ENCODE measurements at places on chromosomes 5 and 9.

GRCh38 chr5:170495825-170496661 lies 7.8 kb upstream of the KCNIP1 start:
- no peak for DNase-seq

GRCh38 chr9:92467511-92467910 lies 14.8 kb downstream of the ASPN start:
- DNase-seq: no peak

DNA sequence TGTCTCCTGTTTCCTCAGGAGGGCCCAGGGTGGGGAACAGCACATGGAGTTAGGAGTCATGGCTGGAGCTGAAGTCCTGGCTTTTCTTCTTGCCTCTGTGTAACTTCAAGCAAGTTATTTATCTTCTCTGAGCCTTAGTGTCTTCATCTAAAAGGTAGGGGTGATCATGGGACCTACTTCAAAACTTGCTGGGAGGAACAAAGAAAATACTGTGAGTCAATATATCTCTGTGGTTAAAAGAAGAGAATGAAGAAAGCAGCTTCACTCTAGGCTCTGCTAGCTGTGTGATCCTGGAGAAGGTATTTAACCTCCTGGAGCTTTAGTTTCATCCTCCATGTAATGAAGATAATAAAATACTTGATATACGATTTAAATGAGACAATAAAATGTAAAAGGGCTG lies 26.5 kb downstream of the AFAP1L1 start:
- DNase-seq: no peak

GRCh38 chr5:172801179-172801671 lies 30.2 kb upstream of the DUSP1 start:
- no peak for DNase-seq

DNA sequence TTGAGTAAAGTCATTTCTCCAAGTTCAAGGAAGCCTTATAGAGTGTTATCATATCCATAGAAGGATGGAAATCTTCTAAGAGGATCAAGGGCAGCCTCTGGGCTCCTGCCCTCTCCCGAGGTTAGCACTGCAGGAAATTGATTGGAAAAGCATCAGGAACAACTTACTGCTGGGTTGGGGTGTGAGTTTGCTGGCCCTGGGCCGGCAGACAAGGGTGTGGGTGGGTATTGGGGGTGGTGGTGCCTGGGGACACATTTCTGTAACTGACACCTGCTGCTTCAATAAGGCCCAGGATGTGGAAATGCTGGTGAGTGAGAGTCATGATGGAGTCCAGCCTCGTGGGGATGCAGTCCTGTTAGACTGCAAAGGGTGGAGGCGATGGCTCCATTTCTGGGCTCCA lies 5.5 kb downstream of the CSF2 start:
- no peak for DNase-seq

- no peak for DNase-seq
Measured at GRCh38 chr9:3708751-3709150, 182.9 kb upstream of the RFX3 start.

DNA sequence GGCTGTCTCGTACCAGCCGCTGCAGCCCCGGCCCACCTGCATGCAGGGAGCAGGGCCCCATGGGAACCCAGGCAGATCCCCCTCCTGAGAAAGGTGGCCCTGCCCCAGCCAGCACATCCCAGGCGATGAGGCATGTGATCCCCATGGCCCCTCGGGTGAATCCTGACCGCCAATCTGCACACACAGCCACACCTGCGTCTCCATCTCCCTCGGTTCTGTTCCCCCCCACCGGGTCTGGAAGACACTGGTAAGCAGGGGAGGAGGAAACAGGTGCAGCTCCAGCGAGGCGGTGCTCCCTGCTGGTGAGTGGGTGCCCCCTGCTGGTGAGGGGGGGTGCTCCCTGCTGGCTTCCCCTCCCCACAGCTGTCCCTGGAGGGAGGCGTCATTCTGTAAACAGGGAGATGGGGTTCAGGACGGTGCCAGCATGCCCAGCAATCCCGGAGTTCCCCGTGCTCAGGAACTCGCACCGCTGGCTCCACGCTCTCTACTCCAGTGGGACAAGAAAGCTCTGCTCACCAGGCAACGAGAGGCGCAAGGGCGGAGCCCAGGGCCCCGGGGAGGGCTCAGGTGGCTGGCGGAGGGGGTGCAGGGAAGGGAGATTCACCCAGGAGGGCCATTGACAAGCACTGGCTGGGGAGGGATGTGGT lies 28.4 kb upstream of the SLC12A7 start:
- DNase-seq: peak; percentile 49

- DNase-seq: no peak
Measured at GRCh38 chr5:107786424-107786823, 115.7 kb upstream of the EFNA5 start.

DNA sequence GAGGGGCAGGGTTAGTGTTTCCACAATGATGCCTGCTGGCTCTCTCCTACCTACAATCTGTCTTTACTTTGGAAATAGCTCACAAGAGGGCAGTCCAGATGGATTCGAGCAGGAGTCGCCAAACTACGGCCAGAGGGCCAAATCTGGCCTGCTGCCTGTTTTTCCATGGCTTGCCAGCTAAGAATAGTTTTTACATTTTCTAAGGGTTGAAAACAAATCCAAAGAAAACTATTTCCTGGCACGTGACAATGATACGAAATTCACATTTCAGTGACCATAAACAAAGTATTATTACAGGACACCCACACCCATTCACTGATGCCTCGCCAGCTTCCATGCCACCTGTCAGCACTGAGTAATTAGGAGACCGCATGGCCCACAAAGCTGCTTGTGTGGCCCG lies 162.9 kb upstream of the WWC1 start:
- DNase-seq: no peak

GRCh38 chr9:109894921-109895758 lies 115.1 kb downstream of the PALM2AKAP2 start:
- peak; percentile 34 for DNase-seq

GRCh38 chr5:54905246-54905795 lies 80.1 kb downstream of the ESM1 start:
- DNase-seq: no peak

GRCh38 chr9:136614372-136614922 lies 48.3 kb upstream of the EGFL7 start:
- DNase-seq: no peak

GRCh38 chr9:77769246-77769645 lies 121.1 kb upstream of the GNA14 start:
- no peak for DNase-seq

DNA sequence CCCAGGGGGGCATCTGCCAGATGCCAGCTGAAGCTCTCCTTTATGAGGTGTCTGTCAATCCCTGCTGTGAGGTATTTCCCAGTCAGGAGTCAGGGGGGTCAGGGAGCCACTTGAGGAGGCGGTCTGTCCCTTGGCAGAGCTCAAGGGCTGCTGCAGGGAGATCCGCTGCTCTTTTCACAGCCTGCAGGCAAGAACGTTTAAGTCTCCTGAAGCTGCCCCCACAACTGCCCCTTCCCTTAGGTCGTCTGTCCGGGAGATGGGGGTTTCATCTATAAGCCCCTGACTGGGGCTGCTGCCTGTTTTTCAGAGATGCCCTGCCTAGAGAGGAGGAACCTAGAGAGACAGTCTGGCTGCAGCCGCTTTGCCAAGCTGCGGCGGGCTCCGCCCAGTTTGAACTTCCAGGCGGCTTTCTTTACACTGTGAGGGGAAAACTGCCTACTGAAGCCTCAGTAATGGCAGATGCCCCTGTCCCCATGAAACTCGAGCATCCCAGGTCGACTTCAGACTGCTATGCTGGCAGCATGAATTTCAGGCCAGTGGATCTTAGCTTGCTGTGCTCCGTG lies 148.3 kb downstream of the RPS23 start:
- no peak for DNase-seq

- DNase-seq: peak; percentile 44
Measured at GRCh38 chr9:137077758-137078693, 709 bp downstream of the UAP1L1 start.

DNA sequence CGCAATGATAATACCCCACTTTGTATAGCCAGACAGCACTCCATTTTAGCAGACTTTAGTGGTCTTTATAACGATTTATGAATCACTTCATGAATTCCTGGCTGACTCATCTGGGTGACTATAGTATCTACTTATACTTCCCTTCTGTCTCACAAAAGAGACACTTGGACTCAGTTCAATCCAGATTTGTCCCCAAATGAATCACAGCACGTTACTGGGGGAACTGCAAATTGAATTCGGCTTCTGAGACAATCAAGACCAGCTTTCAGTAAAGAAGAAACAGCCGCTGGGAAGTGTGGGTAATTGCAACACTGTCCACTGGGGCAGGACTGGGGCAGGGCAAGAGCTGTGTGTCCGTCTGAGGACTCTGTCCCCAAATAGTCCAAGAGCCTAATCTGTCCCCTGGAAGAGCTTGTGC lies 337.3 kb upstream of the RFX3 start:
- DNase-seq: peak; percentile 1

- no peak for DNase-seq
Measured at GRCh38 chr5:140130949-140131733, 5.4 kb downstream of the IGIP start.

- DNase-seq: no peak
Measured at GRCh38 chr5:147688656-147689356, 93.7 kb downstream of the JAKMIP2 start.

DNA sequence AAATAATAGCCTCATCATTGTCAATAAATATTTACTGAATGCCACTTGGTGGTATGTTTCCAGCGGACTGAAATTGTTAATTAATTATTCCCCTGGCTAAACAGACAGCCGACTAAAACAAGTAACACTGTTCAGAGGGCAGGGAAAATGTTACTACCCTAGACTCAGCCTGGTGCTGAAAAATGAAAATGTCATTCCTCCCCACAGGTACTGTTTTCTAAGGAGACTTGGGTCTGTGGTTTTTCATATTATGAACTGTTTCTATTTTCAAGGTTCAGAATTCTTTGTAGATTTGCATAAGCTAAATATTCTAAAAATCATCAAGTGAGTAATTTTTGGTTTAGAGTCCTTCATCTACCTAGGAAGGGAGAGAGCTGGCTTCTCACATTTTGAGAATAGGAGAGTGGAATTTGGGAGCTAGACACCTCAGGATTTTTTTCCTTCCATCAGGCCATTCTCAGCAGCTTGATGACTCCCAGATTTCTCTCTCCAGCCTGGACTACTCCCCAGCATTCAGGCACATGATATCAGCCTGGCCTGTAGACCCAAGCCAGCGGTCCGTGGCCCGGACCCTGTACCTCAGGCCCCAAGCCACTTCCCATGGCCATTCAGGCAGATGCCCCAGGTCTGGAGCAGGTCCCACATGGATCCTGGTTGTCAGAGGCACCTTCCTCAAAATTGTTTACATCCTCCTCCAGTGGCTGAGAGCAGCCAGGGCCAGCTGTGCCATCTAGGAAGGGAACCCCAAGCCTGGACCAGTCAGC lies 24.4 kb downstream of the BHMT start:
- DNase-seq: no peak

- DNase-seq: no peak
Measured at GRCh38 chr5:82413302-82414040, 135.3 kb upstream of the RPS23 start.

DNA sequence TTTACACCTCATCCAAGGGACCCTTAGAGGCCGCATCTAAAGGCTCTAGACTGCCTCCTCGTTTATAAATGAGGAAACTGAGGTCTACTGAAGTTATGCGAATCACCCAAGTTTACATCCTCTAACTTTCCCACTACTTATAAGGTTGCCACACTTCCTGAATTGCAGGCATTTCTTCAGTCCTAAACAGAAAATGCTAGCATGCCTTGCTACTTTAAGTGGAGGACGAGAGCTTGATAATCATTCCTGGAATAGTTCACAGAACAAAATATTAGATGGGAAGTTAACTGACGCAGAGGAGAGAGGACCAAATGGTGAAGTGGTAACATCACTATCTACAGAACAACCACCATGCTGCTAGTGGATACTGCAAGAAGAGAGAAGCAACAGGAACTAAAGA lies 85.8 kb downstream of the GNAQ start:
- DNase-seq: no peak

- DNase-seq: no peak
Measured at GRCh38 chr9:116269250-116269649, 115.7 kb downstream of the PAPPA start.

DNA sequence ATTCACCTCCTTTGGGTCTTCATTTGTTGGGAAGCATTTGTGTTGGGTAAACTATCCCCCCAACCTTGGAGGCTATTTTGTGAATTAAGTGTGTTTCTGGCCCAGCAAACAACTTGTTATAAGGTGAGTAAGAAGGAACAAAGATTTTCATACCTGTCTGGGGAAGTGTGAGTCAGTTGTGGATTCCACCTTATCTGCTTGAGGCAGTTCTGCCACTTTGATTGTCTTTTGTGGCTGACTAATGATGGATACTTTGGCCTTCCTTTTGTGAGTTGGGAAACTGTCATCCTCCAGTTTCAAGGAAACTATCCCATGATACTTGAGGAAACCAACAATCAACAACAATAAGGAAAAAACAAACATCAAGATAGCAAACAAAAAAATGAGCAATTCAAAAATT lies 24.6 kb upstream of the CER1 start:
- no peak for DNase-seq

- no peak for DNase-seq
Measured at GRCh38 chr5:17852740-17853139, 218.5 kb downstream of the TAF11L14 start.

GRCh38 chr9:132141948-132142594 lies 19.8 kb upstream of the NTNG2 start:
- DNase-seq: no peak

GRCh38 chr9:5205071-5205470 lies 19.6 kb upstream of the INSL6 start:
- no peak for DNase-seq

- DNase-seq: no peak
Measured at GRCh38 chr9:98801561-98801960, 5.2 kb upstream of the ANKS6 start.

DNA sequence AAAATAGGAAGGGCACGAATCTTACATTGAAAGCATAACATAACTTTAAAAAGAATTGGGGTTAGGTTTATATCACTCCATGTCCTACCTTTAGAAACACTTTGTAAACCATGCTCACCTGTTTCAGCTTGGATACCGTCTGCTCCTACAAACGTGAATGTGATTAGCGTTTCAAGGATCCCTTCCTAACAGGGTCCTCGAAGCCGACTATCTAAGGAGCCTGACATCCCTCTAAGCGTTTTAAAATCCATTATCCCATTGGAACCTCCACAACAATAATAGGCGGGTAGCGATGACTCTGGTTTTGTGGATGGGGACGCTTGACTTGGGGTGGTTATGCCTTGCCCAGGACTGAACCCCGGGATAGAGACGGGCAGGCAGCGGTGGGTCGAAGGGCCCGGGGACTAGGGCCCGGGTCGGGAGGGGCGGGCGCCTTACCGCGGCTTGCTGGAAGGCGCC lies 937 bp downstream of the SVEP1 start:
- DNase-seq: no peak

- no peak for DNase-seq
Measured at GRCh38 chr5:150157168-150157567, 1.5 kb upstream of the PDGFRB start.

GRCh38 chr9:11735391-11735790 lies 957.8 kb upstream of the TYRP1 start:
- DNase-seq: no peak

- DNase-seq: no peak
Measured at GRCh38 chr5:34040472-34040871, 2.5 kb downstream of the C1QTNF3 start.

DNA sequence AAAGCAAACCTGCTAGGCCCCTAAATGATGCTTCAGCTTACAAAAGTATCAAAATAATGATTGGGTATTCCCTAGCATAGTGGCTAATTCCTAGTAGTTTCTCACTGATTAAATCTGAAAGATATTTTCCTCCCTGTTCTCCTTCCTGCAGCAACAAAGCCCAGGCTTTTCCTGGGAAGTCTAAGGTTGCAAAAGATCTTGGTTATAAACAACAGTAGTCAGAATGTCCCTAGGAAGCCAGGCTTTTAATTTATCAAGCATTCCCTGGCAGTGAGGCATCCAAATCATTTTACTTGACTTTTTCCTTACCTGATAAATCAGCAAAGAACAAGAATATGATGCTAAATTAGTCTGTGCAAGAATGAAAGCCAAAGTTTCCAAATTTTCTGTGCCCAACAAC lies 272.0 kb downstream of the PDE4D start:
- DNase-seq: no peak
